ENCODE measurements at places on chromosomes 16 and 17.

GRCh38 chr16:3511286-3512180, 10.7 kb downstream of the CLUAP1 start:
- DNase-seq, result no peak

GRCh38 chr16:58842156-58842555, 108.0 kb upstream of the GOT2 start:
- no peak for DNase-seq

GRCh38 chr16:29226782-29227181, 179.7 kb downstream of the NPIPB11 start:
- DNase-seq, result no peak

DNA sequence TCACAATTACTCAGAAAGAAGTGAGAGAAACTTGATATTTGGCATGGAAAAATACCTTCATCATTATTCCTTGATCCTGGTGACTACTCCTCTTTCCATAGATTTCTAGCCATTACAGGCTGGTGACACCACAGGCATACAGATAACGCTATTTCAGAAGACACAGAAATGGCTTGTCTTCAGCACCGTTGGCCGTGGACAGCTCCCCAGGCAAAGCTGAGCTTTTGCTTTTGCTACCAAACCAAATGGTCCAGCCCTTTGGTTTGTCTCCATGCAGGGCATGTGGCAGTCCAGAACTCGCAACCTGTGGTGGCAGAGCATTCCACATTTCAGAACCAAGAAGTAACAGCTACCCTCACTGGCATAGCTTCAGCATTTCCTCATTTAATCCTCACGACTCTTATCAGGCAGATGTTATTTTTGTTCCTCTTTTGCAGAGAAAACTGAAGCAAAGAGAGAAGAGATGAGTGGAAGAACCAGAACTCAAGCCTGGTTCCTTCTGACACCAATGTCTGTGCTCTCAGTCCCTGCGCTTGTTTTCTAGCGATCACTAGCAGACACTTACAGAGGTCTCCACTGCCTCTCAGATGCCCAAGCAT, 55.5 kb downstream of the HS3ST4 start:
- no peak for DNase-seq

- DNase-seq, result no peak
These were observed 27.7 kb upstream of the MYOCD start for GRCh38 chr17:12637745-12638651.

DNA sequence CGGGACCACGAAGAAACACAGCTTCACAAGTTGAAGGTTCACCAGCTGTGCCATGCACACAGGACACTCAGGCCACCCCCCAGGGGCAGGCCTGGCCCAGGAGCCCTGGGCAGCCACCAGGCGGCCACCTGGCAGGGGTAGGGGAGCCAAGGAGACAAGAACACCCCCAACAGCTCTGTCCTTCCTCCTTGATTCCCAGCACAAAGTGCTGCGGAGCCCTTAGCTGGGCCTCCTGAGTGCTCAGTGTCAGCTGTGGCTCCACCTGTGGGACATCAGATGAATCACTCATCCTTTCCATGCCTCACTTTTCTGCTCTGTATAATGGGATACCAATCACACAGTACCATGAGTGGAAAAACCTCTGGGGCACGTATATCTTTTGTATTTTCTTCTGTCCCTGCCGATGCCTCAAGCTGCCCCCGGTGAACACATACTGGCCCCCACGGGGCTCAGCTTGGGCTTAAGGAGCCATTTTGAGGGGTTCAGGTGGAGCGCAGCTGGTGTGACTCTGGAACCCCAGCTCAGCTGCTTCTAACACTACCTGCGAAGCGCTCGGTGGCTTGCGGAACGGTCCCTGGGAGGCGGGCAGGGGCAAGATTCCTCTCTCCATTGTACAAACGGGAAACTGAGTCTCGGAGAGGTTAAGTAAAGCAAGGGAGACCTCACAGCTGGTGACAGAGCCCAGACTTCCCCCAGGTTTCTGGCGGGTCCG, 12.0 kb downstream of the GALK1 start:
- no peak for DNase-seq

DNA sequence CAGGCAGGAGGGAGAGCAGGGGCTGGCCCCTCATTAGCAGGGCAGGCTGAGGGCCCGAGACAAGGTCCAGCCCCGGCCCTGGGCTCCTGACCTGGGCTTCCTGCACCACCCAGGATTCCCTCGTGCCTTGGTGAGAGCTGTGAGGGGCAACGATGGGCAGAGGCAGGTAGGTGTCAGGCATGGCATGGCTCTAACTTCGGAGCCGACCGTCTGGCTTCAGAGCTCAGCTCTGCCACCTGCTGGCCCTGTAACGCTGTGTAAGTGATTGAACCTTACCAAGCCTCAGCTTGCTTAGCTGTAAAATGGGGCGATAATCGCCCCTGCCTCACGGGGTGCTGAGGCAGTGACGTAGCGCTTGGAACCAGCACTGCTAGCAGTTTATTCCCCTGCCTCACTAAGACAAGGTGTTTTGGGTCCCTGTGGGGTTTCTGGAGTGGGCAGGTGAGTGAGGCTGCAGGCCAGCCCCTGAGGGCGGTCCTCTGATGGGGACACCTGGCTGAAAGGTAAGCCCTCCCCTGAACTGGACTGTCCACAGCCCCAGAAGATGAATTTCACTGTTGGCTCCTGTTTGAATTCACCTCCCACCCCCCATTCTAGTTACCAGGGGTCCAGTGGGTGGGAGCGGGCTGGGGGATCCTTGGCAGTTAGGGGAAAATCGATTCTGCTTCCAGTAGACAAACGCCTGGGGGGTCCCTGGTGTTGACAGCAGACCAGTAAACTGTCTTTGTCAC, 184.8 kb upstream of the GSE1 start:
- DNase-seq, result peak; percentile 30

DNA sequence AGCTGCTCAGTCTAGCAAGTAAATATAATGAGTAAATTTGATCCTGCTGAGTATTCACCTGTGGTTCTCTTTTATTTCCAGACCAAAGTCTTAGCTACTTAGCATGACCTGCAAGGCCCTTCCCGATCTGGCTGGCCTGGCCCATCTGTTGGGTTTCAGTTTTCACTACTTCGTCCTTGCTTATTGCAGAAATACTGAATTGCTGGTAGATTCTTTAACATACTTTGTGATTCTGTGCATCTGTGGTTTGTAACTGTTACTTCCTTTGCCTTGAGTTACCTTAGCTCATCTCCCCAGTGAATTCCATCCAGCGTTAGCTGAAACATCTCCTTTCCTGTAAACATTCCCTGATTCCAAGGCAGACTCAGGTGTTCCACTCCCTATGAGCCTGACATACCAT, 131.1 kb downstream of the PHKB start:
- DNase-seq, result no peak

DNA sequence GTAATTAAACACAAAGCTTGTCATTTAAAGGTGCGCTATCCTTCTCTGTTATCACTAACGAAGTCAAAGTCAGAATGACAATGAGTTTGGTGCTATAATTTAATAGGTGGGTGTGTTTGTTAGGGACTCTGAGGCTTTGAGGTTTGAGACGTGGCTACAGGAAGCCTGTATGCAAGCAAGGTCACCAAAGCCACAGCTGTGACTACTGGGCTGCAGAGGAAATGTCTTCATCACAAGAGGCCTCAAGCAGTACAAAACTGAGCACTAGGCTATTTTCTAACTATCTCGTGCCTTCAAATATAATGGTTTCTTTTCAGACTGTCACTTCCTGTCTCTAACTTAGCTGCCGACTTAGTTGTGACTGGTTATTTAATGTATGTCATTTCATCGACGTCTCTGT, 141.2 kb downstream of the AATF start:
- DNase-seq, result peak; percentile 41

DNA sequence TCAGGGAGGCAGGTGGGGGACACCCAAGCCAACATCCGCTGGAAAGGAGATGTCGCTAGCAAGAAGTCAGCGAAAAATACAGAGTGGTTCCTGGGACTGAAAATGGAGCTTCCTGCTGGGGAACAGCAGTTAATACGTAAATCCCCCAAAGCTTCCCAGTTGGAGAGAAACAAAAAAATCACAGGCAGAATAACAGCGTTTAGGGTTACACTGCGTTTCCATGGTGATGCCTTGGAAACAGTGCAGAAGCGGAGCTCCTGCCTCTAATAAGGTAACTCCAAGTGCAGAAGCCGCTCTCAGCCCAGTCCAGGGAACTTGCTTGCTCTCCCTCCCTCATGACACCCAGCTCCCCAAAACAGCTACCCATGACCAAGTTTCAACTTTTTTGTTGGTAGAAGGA, 73.4 kb downstream of the PLD6 start:
- DNase-seq, result no peak

- no peak for DNase-seq
These were observed 28.9 kb downstream of the STH start for GRCh38 chr17:46027976-46028325.

GRCh38 chr16:68086336-68086841, 1.2 kb downstream of the NFATC3 start:
- DNase-seq, result no peak

DNA sequence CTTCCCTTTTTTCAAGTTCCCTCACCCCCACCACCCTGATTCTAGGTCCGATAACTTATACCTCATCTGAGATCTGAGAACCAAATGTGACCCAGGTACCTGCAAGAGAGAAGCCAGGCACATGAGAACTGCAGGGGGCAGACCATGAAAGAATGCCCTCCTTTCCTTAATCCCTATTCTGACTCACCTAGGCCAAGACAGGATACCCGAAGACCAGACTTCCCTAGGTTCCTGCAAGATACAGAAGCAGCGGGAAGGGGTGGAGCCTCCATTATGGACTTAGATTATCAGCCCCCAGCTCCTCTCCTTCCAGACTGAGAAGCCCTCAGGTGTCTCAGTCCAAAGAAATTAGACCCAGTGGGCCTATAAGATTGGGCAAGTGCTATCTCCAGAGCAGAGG, 2.1 kb downstream of the KCNAB3 start:
- no peak for DNase-seq

DNA sequence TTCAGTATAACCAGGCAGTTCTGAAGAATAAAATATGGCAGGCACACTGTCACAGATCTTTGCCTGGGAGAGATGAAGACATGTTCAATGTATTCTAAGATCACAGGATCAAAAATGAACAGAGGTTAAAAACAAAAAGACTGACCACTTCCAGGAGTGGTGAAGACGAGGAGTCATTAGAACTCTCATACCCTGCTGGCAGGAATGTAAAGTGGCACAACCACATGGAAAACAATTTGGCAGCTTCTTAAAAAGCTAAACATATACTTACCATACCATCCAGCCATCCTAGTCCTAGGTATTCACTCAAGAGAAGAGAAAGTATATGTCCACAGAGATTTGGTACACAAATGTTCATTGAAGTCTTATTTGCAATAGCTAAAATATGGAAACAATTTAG, 406.3 kb downstream of the NPIPA8 start:
- DNase-seq, result no peak

- no peak for DNase-seq
These were observed 202.0 kb downstream of the C16orf78 start for GRCh38 chr16:49575346-49576172.

- no peak for DNase-seq
These were observed 56.7 kb downstream of the CEP112 start for GRCh38 chr17:66135219-66135618.

GRCh38 chr17:42517516-42517915, 18.5 kb upstream of the NAGLU start:
- peak; percentile 70 for DNase-seq

DNA sequence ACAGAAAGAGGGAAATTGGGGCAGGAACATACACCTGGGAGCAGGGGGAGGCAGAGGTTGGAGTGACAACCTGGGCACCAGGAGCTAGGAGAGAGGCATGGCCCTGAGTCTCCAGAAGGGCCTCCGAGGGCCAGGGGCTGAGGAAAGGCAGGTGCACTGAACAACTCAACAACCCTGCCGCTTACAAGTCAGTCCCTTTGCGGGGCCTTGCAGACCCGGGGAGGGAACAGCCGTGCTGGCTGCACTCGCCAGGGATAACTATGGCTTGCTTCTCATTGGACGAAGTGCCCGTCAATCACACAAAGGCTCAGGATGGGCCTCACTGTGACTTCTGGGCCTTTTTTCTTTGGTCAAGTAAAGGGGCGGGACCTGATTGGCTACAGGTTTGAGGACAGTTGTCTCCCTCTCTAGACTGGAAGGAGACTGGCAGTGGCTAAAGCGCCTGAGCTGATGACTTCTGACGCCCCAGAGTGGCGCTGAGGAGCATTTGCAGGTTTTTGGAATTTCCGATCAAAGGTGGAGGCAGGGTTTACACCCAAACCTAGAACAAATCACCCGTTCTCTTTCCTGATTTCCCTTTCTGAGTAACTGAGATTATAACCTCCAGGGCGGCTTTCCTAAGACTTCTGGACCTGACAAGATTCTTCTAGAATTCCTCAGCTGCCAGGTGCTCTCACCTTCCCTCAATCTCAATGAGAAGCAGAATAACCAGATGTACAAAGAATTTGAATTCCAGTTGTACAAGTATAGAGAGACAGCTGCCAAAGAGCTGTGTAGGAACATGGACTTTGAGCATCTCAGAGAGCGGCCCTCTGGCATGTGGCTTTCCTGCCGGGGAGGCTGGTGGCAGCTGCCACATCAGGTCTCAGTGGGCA, 27.6 kb upstream of the ST6GALNAC2 start:
- DNase-seq, result no peak

DNA sequence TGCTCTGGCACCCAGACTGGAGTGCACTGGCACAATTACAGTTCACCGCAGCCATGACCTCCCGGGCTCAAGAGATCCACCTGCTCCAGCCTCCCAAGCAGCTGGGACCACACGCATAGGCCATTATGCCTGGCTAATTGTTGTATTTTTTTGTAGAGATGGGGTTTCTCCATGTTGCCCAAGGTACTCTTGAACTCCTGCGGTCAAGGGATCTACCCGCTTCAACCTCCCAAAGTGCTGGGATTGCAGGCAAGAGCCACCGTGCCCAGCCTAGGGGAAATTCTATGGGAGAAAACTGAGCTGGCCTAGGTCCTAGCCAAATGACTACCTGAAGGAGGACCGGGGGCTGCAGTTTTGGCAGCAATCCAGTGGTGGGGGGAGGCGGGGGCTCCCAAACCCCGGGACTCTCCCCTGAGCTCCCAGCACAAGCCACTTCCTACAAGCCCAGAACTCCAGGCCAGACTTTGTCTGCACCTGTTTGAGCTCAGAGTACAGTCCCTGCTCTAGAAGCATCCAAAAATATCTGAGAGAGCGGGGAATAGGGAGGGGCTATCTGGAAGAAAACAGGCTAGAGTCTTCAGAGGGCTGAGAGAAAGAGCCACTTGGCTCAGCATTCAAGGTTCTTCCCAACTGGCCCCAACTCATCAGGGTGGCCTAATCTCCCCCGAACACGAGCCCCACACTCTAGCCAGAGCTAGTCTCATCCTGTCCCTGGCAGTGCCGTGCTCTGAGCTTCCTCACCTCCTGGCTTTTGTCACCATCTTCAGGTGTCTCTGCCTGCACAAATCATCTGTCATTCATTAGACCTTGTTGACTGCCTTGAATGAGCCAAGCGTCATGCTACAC, 9.1 kb downstream of the SRL start:
- no peak for DNase-seq
